ENCODE measurements at places on chromosomes 7 and 10. TPM values are rescaled to one million over a fixed set of nuclear protein-coding genes. Genes with fewer than 3 reads are reported as not detected.
A peak's percentile ranks its signal among the peaks of the same experiment; 100 is the strongest.

Gene RASSF4
- 0.23 TPM for polyA plus RNA-seq

DNA sequence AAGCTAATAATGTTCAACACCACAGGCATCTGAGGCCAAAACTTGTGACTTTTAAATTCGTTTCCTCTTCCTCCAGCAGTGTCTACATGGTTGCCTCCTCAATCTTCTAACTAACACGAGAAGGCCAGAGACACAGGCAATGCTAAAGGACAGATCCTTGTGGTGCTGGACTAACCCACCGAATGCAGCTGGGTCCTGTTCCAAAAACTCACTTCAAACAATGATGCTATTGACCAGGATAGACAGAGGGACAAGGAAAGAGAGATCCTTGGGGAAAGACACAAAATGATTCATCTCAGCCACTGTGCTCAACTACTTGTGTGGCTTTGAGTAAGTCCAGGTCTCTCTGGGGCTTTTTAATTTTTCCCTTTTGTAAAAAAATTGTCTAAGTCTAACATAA, 107.6 kb downstream of the KCNMA1 start:
- no peaks in the 10 kb centered on the region for H3K27me3 ChIP-seq
- no peak overlapping the region for H3K27ac ChIP-seq
- peaks cover 26% of the 10 kb centered on the region for H3K4me1 ChIP-seq
- H3K36me3 ChIP-seq, result no peaks in the 10 kb centered on the region

- no peaks in the 10 kb centered on the region for H3K27me3 ChIP-seq
- DNase-seq, result no peak
- no peak overlapping the region for H3K4me3 ChIP-seq
- H3K36me3 ChIP-seq, result no peaks in the 10 kb centered on the region
- no peak overlapping the region for H3K27ac ChIP-seq
Observed at GRCh38 chr10:31765541-31765940, 163.1 kb downstream of the ARHGAP12 start.

DNA sequence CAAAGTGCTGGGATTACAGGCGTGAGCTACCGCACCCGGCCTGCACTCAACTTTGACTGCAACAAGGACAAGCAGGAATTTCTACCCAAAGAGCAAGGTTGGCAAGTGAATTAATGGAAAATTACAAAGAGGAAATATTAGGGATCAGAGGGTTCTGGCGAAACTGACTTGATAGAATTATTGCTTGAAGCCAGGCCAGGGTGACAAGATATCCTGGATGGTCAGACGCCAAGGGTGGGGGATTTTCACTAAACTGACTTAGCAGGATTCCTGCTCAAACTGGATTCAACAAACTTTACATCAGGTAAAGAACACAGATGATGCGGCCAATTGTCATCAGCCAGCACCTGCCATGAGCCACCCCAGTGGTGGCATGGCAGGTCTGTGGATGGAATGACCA, 603.6 kb upstream of the MGMT start:
- no peak overlapping the region for H3K4me3 ChIP-seq
- DNase-seq, result no peak
- H3K27me3 ChIP-seq, result no peaks in the 10 kb centered on the region
- H3K4me1 ChIP-seq, result no peaks in the 10 kb centered on the region

Gene SYCE1
- polyA plus RNA-seq, result not detected

Gene PAPOLB
- not detected for polyA plus RNA-seq

DNA sequence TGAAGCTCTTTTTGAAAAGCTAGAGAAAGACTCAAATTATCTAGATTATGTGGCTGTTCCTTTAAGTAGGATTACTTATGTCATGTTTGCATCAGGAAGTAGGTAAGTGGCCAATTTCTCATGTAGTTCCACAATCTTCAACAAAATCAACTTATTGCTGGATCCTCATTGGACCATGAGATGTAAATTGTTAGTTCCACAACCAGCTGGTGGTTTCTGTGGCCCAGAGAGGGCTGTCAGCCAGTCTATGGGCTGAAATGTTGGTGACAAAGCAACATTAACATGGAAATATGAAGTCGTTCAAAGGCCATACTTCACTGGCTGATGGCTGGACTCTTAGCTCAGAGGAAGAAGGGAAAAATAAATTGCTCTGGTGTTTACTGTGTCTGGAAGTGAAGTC, 157.9 kb downstream of the PLXDC2 start:
- H3K4me1 ChIP-seq, result peaks cover 18% of the 10 kb centered on the region
- no peak for DNase-seq
- H3K36me3 ChIP-seq, result no peaks in the 10 kb centered on the region
- H3K4me3 ChIP-seq, result no peak overlapping the region
- no peak overlapping the region for H3K27ac ChIP-seq

DNA sequence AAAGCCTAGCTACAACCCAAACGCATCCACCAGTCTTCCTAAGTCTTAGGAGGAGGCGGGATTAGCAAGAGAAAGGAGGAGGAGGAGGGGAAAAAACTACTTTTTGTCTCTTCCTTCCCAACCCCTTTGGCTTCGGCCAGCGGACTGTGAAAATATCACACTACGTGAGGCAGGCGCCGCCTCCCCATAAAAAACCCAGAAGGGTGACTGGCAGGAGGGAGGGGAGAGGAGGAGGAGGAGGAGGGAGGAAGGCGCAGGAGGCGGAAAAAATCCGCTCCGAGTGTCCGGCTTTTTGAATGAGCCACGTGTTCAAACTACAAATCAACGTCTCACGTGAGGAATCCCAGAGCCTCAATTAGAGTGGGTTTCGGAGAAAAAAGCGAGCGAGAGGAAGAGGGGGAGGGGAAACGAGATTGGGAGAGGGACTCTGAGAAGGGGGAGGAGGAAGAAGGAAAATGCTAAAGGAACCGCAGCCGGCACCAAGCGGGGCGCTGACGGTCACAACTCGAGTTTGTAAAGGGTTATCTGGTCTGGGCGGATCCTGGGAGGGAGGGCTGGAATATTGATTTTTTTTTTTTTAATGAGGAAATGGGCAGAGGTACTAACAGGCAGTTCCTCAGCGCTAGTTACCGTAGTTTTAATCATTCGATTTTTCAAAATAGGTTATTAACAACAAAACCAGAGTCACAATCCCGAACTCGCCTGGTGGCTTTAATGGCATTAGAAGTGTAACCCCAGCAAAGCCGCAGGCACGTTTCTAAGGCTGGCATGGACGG, at the start of gene IGF2BP3:
IGF2BP3 (minus strand) TSS at position 162 of the 776 bp plus-strand sequence. CDS start 381 bp downstream, outside the sequence.
- no peaks in the 10 kb centered on the region for H3K36me3 ChIP-seq
- DNase-seq, result peak; percentile 66
- peaks cover 17% of the 10 kb centered on the region for H3K4me1 ChIP-seq
- peak within 1 kb of the TSS; percentile 67 for H3K27ac ChIP-seq
- H3K27me3 ChIP-seq, result peaks cover 63% of the 10 kb centered on the region

Gene CYP2C19
- polyA plus RNA-seq, result not detected

DNA sequence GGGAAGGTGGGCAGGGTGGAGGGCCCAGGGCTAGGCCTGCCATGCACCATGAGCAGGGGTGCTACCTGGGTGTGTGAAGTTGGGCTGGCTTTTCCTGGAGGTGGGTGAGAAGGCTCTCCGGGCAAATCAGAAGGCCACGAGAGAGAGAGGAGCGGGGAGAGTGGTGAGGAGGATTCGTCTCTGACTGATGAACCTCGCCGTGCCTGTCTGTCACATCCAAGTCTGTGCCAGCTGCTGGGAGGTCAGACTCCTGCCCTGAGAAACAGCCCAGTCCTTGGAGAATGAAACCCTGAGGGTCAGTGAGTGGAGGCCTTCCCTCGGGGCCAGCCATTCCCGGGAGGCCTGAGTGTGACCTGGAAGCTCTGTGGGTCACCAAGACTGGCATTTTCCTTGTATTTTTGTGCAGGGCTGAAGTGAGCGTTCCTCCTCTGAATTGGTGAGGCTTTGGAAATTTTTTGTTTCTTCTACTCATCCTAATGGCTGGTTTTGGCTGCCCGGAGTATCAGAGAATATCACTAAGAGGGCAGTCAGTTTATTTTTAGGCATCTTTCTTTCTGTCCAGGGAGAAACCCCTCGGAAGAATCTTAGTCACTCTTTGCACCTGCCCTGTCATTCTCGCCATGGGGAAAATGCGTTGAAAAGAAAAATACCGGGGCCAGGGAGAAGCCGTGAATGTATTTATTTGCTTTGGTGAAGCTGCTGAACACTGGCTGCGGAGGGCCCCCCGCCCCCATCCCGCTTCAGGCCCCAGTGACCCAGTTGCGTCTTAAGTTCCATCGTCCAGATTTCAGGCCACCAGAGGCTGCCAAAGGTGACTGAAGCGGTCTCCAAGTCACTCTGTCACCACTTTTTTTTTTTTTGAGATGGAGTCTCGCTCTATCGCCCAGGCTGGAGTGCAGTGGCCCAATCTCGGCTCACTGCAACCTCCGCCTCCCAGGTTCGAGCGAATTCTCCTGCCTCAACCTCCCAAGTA, 6.5 kb upstream of the AP5Z1 start:
- no peak overlapping the region for H3K4me3 ChIP-seq
- no peaks in the 10 kb centered on the region for H3K27me3 ChIP-seq
- H3K4me1 ChIP-seq, result no peaks in the 10 kb centered on the region
- H3K36me3 ChIP-seq, result peaks cover 37% of the 10 kb centered on the region

Gene IL15RA
- polyA plus RNA-seq, result 3.8 TPM

- no peak overlapping the region for H3K27ac ChIP-seq
- no peaks in the 10 kb centered on the region for H3K36me3 ChIP-seq
- no peaks in the 10 kb centered on the region for H3K27me3 ChIP-seq
- no peaks in the 10 kb centered on the region for H3K4me1 ChIP-seq
Observed at GRCh38 chr10:34392641-34393170, 422.4 kb downstream of the PARD3 start.

DNA sequence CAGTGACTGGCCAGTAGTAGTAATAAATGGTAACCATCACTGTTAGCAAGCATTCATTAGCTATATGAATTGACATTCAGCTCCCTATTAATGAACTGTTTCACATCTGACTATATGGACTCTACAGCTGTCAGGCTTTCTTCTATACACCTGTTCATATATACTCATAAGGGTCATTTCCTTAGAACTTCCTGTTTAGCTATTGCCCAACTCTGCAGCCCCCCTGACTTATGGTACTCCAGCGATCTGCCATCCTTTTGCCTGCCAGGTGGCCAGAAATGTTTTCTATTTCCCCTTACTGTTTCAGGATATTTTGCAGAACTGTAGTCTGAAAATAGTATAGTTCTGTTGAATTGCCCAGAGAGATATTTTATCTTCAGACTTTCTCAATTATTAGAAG, 56.6 kb downstream of the TASOR2 start:
- peaks cover 23% of the 10 kb centered on the region for H3K36me3 ChIP-seq
- H3K27ac ChIP-seq, result no peak overlapping the region
- no peak overlapping the region for H3K4me3 ChIP-seq
- H3K4me1 ChIP-seq, result no peaks in the 10 kb centered on the region
- no peaks in the 10 kb centered on the region for H3K27me3 ChIP-seq
- DNase-seq, result no peak

Gene PKD1L1
- polyA plus RNA-seq, result 0.01 TPM

- no peak overlapping the region for H3K4me3 ChIP-seq
- DNase-seq, result no peak
- peaks cover 12% of the 10 kb centered on the region for H3K36me3 ChIP-seq
- no peaks in the 10 kb centered on the region for H3K4me1 ChIP-seq
- H3K27ac ChIP-seq, result no peak overlapping the region
Observed at GRCh38 chr7:140330128-140330527, 68.2 kb downstream of the SLC37A3 start.

Gene PARD3
- 58.0 TPM for polyA plus RNA-seq

GRCh38 chr10:126294451-126294850, 93.8 kb downstream of the ADAM12 start:
- H3K4me3 ChIP-seq, result no peak overlapping the region
- no peaks in the 10 kb centered on the region for H3K36me3 ChIP-seq
- no peak overlapping the region for H3K27ac ChIP-seq
- no peaks in the 10 kb centered on the region for H3K4me1 ChIP-seq

GRCh38 chr7:159172400-159172799, 27.7 kb upstream of the VIPR2 start:
- H3K27me3 ChIP-seq, result no peaks in the 10 kb centered on the region
- no peaks in the 10 kb centered on the region for H3K4me1 ChIP-seq
- no peak overlapping the region for H3K4me3 ChIP-seq
- H3K27ac ChIP-seq, result no peak overlapping the region

DNA sequence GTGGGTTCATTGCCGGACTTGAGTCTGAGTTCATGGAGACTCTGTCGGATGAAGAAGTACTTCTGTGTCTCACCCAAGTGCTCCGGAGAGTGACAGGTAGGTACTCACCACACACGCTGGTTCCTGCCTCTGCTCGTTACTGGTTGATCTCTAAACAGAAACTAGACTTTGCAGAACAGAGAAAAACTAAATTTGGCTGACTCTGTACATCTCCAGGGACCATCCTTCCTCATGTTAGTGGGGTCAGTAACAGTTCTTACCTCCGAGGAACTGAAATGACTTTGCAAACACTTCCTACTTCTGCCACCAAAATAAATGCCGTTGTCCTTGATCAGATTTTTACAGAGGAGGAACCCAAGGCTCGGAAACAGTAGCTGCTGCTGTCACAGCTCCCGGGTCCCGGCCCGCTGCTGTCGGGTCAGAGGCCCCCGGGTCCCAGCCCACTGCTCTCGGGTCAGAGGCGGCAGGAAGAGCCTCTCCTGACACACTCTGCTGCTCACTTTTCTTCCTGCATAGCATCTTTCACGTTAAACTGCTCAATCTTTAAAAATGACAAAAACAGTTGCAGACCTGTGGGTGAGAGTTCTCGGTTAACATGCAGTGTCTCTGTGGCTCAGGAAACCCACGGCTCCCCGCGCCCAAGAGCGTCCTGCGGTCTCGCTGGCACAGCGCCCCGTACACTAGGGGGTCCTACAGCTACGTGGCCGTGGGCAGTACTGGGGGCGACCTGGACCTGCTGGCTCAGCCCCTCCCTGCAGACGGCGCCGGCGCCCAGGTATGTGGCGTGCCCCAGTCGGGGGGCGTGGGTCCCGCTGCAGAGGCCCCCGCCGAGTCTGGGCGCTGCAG, 4.8 kb upstream of the MTG1 start:
- no peaks in the 10 kb centered on the region for H3K27me3 ChIP-seq
- H3K4me1 ChIP-seq, result peaks cover 11% of the 10 kb centered on the region
- no peak for DNase-seq
- H3K4me3 ChIP-seq, result no peak overlapping the region

Gene ANXA8L1
- 686 TPM for polyA plus RNA-seq

DNA sequence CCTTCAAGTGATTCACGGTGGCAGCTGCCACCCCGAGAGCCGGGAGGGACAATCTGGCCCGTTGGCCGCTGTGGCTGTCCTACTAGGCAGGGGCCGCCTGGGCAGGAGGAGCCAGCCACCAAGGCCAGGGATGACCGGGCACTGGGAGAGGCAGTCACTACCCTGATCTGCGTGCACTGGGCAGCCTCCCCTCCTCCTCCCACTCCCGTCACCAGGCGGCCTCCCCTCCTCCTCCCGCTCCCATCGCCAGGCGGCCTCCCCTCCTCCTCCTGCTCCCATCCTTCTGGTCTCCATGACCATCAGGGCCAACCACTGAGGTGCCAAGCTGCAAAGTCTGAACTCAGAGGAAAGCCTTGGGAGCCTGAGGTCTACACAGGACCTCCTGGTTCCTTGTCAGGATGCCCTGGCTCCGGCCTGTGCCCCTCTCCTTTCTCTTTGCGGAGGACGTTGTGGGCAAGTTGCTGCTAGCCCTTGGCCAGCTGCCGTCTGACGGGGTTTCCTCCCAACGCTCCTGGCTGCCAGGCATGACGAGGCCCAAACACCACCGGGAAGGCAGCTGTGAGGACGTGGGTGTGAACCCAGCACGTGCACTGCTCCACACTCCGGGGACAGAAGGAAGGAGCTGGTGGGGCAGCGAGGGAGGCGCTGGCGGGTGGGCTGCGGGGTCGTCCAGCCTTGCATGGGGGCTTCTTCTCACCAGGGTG, 131.1 kb downstream of the WDR37 start:
- H3K4me3 ChIP-seq, result no peak overlapping the region
- no peak for DNase-seq
- no peaks in the 10 kb centered on the region for H3K4me1 ChIP-seq
- H3K36me3 ChIP-seq, result no peaks in the 10 kb centered on the region
- H3K27ac ChIP-seq, result no peak overlapping the region
- H3K27me3 ChIP-seq, result no peaks in the 10 kb centered on the region

Gene SH2B2
- polyA plus RNA-seq, result 0.59 TPM

GRCh38 chr7:146575903-146576302, 459.3 kb downstream of the CNTNAP2 start:
- H3K4me1 ChIP-seq, result no peaks in the 10 kb centered on the region
- no peak overlapping the region for H3K27ac ChIP-seq
- no peak overlapping the region for H3K4me3 ChIP-seq
- no peak for DNase-seq

Measured in keratinocyte (primary cell).